ENCODE measurements at places on chromosomes 16 and 17.

DNA sequence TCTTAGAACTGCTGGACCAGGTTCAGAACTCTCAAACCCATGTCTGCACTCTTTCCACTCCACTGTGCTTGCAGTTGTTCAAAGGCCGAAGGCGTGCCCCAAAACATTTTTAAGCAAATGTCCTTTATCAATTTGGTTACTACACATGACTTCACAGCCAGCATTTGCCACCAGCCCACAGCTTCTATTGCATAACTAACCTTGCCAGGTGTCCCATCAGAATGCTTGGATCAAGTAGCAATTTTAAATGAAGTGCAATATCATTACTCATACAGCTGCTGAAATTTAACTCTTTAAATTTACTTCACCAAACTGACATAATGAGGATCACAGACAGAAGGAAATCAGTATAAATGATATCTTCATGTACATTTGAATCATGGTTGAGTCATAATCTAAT lies 29.8 kb upstream of the HS3ST3A1 start:
- no peak for DNase-seq

- DNase-seq, result no peak
These were observed at the start of gene NPB for GRCh38 chr17:81902023-81902652. NPB (plus strand) TSS chr17:81902238; CDS start chr17:81902278, 40 bp downstream.

GRCh38 chr16:90046122-90046970 lies 27.1 kb upstream of the DBNDD1 start:
- DNase-seq, result no peak

DNA sequence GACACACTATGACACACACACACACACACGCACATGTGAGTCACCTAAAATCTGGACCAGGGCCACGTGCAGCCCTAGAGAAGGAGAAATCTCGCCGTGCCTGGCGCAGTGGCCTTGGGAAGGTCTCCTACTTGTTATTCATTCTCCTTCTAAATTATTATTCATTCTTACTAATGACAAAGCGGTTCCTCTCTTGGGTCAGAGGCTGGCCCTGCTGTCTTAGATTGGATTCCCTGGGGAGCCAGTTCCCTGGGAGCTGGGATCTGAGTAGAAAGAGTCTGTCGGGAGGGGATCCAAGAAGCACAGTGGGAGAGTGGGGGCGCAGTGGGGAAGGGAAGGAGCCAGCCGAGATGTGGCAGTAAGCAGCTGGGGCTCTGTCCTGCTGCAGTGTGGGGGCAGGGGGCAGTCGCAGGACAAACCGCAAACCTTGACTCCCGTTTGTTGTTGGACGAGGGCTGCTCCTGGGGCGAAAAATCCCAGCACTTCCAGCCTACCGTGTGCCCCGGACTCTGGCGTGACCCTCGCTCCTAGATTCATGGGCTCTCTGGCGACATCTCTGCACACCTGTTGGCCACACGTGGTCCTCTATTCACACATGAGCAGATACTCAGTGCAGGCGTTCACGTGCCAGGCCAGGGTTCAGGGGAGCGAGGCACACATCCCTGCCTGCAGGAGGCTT lies 18.7 kb upstream of the JPH3 start:
- DNase-seq, result no peak

DNA sequence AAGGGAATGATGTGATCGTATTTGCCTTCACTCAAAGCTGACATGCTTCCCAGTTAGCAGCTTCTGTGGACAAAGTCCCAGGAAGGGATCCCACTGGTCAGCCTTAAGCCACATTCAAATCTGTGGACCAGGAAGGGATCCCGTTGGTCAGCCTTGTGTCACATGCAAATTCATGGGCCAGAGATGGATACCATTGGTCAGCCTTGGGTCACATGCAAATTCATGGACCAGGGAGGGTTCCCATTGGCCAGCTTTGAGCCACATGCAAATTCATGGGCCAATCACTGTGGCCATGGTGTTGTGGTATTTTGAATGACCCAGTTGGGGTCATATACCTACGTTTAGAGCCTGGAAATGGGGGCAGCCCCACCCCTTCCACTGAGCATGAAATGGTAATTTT lies 201.6 kb downstream of the HS3ST4 start:
- no peak for DNase-seq

DNA sequence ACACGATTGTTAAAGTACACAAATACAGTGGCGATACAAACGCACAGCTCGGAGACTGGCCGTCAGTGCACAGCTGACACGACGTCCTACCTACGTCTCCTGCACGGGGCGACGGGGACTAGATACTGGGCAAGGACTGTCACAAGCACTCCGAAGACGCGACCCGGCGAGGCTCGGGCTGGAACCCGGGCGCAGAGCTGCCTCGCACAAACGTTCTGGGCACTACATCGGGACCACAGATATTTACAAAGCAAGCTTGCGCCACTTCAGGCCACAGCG lies 13.8 kb downstream of the SLC16A3 start:
- no peak for DNase-seq

GRCh38 chr16:11781773-11782172 lies 15.3 kb downstream of the ZC3H7A start:
- no peak for DNase-seq

DNA sequence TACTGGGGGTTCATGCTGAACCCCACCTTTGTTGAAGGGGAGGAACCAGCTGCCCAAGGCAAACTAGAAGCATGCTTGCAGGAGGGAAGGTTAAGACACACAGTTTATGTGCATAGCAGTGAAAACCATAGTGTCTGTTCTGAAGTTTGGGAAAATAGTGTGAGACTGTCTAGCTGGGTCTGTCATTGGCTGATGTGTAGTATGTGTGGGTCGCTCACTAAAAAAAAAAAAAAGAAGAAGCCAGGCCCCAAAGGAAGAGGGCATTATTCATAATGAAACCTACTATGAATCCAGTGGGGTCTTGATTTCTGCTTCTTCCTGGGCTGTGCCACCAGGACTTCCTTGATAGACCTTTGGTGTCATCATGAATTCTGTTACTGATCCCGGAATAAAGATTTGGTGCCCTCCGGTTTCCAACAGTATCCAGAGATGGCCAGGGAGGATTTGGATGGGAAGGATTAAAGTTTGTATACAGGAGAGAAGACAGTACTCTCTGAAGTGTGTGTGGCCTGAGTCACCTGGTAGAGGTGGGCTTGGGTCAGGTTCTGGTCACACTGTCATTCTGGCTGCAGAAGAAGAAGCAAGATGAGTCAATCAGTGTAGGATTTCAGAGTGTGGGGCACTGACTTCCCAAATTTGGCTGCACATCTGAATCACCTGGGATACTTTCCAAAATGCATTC lies 220.3 kb downstream of the PRKCA start:
- DNase-seq, result no peak

GRCh38 chr16:85574672-85575475 lies 38.2 kb upstream of the GSE1 start:
- DNase-seq, result no peak

GRCh38 chr17:31469959-31470358 lies 78.5 kb downstream of the RAB11FIP4 start:
- DNase-seq, result no peak

DNA sequence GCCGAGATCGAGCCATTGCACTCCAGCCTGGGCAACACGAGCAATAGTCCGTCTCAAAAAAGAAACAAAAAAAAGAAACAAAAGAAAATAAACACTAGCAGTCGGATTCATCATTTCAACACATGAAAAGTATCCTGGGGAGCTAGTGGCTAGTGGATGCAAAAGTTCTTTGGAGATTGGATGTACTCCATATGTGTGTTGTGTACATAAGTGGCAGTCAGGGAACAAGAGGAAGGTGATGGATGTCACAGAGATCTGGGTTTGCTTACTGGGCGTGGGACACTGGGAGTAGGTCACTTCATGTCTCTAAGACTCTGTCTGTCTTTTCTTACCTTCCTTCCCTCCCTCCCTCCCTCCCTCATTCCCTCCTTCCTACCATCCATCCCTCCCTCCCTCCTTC lies 35.4 kb downstream of the MRC2 start:
- DNase-seq, result no peak

GRCh38 chr17:34773036-34773435 lies 188.2 kb downstream of the CCT6B start:
- no peak for DNase-seq

GRCh38 chr17:62950067-62950466 lies 16.0 kb upstream of the TANC2 start:
- no peak for DNase-seq

DNA sequence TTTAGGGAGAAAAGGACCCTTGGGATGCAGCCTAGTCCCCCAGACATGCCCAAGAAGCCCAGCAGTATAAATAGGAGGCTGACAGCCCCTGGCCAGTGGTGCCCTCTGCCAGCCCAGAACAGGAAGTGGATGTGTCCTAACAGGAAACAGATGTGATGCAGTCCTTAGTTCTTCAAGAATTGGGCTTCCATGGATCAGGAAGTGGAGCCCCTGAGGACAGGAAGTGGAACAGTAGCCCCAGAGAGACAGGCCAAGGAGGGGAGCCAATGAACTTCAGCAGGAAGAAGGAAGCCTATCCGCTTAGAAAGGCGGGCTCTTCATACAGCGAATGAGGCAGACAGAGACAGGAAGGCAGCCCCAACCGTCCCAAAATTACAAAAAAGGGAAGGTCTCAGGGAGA lies 7.2 kb downstream of the CTF1 start:
- DNase-seq, result no peak

- no peak for DNase-seq
These were observed 199.1 kb downstream of the TMEM114 start for GRCh38 chr16:8391257-8391656.

GRCh38 chr16:88510091-88510994 lies 57.3 kb downstream of the ZFPM1 start:
- DNase-seq, result no peak

DNA sequence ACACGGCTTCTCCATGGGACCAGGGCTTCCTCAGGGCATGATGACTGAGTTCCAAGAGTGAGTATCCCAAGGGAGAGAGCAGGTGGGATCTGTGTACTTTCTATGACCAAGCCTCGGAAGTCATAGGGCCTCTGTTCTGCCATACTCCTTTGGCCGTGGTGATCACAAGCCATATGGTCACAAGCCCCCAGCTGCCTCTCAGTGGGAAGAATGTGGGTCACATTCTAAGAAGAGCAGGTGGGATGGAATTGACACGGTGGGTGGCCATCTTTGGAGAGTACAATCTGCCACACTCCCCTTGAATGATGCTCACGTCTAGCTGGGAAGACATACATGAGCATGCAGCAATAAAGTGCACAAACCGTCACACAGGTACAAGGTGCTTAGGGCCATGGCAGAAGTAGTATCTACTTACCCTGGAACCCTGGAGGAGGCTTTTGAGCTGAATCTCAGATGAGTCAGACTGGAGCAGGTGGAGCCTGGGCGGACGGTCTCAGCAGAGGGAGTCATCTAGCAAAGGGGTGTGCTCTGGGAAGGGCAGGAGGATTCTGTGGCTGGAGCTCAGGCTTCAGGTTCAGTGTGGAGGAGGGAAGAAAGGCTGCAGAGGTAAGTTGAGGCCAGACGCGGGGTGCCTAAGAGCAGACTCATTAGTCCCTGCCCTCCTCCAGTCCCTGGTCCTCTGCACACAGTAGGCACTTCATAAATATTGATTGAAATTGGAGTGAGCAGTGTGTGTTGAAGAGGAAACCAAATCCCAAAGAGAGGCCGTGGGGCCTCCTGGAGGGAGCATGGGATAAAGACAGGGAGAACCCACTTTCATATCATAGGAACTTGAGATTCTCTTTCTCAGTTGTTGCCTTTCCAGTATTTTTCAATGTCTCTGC lies 26.6 kb downstream of the GOSR2 start:
- DNase-seq, result no peak

- DNase-seq, result no peak
These were observed 13.2 kb downstream of the GALK1 start for GRCh38 chr17:75751676-75752404.

- DNase-seq, result no peak
These were observed 275.7 kb downstream of the WWOX start for GRCh38 chr16:78375055-78375679.

DNA sequence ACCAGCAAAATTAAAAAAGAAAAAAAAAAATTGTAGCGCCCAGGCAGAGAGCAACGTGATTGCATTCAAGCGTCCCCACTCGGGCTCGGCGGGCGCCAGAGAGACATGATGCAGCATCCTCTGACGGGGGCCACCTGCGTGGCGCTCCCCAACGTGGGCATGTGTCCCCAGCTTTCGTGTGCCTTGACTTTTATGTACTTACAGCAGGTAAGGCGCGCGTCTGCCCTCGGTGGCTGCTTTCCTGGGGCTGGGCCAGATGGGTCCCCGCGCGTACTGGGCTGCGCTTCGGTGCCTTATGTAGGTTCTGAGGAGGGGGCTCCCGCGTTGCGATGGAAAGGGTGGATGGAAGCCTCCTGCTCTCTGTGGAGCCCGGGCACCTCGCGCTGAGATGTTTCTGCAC lies 28.4 kb upstream of the RBFOX1 start:
- DNase-seq, result no peak

- DNase-seq, result no peak
These were observed 27.0 kb upstream of the WFIKKN2 start for GRCh38 chr17:50808413-50808812.

GRCh38 chr17:51132964-51133319 lies 12.3 kb upstream of the SPAG9 start:
- DNase-seq, result no peak

DNA sequence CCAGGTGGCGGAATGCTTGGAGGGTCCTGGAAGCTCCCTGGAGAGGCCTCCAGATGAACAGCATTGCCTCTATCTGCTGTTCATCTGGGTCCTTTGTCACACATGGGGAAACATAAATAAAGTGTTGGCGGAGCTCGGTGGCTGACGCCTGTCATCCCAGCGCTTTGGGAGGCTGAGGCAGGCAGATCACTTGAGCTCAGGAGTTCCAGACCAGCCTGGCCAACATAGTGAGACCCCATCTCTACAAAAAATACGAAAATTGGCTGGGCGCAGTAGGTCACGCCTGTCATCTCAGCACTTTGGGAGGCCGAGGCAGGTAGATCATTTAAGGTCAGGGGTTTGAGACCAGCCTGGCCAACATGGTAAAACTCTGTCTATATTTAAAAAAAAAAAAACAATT lies 2.2 kb downstream of the MYADML2 start:
- DNase-seq, result no peak

DNA sequence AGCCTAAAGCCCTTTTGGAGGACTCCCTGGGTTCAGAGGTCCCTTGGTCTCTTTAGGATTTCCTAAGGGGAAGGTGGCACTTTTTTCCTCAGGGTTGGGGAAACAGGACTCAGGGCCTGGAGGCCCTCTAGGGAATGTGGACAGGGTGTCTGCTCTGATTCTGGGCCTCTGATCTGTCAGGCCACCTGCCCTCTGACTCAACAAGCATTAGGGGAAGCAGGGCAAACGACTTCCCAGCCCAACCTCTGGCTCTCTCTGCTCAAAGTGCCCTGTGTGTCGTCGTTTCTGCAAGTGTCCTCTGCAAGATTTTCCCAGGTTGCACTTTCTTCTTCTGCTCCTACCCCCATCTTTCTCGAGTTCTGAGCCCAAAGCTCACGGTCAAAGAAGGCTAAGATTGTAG lies 6.6 kb upstream of the IGFBP4 start:
- no peak for DNase-seq

DNA sequence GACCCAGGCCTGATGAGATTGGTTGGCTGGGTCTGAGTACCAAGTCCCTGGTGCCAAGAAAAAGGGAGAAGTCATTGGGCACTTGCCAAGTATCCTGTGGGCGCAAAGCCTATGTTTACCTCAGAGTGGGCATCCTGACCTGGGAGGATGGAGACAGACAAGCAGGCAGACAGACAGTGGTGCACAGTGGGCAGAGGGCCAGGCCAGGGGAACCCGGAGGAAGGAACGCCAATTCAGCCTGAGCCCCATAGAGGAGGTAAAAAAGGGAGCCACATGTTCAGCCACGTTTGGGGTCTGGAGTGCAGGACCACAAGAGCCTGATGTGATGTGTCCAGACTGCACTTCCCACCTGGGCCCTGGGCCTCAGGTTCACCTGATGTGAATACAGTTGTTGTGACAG lies 5.4 kb downstream of the PHKG2 start:
- DNase-seq, result no peak

GRCh38 chr16:84498223-84498610 lies 6.2 kb downstream of the MEAK7 start:
- DNase-seq, result no peak

GRCh38 chr17:32803544-32803943 lies 73.4 kb downstream of the MYO1D start:
- no peak for DNase-seq
